ENCODE measurements at places on chromosomes 7 and 10. TPM values are rescaled to one million over a fixed set of nuclear protein-coding genes. Genes with fewer than 3 reads are reported as not detected.

Gene IDI2
- total RNA-seq: not detected

DNA sequence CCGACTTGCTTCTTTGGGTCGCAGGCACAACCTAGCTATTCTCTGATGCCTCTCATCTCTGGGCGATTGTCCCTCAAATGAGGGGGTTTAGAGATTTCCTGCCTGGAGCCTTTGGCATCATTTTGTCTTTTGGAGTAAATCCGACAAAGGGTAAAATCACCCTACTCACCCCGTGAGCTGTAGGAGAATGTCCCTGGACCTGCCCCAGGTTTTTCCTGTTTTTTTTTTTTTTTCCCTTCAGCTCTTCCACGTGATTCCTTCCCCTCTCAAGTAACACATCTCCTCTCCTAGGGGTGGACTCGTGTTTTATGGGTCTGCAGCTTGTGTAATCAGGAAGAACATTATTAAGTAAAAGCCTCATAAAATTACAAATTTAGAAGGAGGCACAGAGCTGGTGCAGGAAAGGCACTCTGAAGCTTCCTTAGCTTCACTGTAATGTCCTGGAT, 128.4 kb upstream of the ZNF746 start:
- no peak for DNase-seq

Gene AMPH
- total RNA-seq: 1.3 TPM

Gene SEMA3A
- total RNA-seq: 7.9 TPM

GRCh38 chr7:93211228-93211818, 14.9 kb downstream of the HEPACAM2 start:
- DNase-seq: no peak

GRCh38 chr10:66045859-66046258, 880.0 kb upstream of the LRRTM3 start:
- peak; percentile 59 for DNase-seq

DNA sequence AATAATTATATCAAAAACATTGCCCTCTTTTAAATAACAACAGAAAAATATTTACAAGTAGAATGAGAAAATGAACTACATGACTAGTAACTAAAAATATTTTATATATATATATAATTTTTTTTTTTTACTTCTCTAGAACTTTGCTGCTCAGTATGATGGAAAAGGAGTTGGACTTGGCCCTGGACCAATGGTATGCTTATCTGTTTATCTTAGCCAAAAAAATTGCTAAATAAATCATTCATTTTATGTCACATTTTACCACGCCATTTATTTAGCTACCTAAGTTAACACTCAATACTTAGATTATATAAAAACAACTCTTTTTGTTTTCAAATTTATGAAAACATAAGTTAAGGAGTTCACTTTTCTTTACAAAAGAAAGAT, 6.7 kb downstream of the COL1A2 start:
- DNase-seq: no peak

DNA sequence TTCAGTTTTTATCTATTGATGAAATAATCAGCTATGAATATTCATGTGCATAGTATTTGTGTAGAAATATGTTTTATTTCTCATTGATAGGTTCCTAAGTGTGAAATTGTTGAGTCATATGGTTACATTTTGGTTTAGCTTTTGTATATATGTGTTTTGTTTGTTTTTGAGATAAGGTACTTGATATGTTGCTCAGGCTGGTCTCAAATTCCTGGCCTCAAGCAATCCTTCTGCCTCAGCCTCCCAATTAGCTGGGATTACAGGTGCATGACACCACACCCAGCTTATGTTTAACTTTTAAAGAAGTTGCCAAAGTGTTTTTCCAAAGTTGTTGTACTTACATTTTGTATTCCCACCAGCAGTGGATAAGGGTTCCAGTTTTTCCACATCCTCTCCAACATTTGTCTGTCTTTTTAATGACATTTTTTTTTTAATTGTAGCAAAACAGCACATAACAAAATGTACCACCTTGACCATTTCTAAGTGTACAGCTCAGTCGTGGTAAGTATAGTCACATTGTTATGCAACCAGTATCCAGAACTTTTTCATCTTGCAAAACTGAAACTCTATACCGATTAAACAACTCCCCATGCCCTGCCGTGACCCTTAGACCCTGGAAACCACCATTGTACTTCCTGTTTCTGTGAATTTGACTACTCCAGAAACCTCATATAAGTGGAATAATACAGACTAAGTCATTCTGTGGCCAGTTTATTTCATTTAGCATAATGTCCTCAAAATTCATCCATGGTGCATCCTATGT, 12.6 kb upstream of the UBE2D1 start:
- DNase-seq: peak; percentile 76

- DNase-seq: no peak
Measured at GRCh38 chr10:116158036-116158435, 115.0 kb downstream of the GFRA1 start.

GRCh38 chr7:46133072-46133471, 212.0 kb upstream of the IGFBP3 start:
- DNase-seq: no peak

Gene C10orf95
- total RNA-seq: 0.37 TPM

Gene STEAP2
- total RNA-seq: 8.6 TPM

DNA sequence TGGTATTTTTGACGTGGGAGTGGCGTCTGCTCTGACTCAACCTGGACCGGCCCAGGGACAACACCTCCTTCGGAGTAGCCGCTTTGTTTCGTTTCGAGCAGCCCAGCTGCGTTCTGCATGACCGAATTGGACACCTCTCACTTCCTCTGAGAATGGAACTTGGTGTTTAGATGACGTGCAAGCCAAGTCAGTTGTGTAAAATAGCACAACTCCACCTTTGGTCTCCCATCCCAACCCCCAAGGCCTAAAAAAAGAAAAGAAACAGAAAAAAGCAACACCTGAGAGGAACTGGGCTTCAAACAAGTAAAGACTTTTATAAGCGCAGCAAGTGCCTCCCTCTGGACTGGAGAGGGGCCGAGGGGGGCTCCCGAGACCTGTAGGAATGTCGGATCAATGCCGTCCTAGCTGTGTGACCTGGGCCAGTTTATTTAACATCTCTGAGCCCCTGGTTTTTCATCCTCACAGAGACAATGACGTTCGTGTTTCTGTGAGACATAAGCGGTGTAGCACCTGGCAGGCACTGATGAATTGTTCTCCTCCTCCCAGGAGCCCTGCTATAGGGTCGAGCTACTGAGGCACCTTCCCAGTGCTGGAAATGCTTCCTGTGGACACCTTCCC, 52.0 kb upstream of the SMNDC1 start:
- peak; percentile 90 for DNase-seq

- no peak for DNase-seq
Measured at GRCh38 chr10:113689057-113689456, 9.3 kb downstream of the CASP7 start.

DNA sequence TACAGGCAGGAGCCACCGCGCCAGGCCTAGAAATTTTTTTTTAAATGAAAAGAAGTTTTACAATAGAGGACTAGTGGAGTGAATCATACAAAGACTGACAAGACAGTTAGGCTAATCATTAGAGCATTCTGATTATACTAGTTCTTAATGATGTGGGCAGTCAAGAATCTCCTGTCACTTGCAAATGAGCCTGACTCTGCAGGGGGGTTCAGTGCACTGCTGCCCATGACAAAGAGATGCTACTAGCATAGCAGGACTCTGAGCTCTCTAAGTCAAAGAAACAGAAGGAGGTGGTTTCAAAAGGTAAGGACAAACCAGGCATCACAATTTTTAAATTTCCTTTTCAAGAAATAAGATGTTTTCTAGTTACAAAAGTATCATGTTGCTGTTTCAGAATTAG, 59.0 kb downstream of the CCDC6 start:
- DNase-seq: no peak

Gene CACNA2D1
- 9.0 TPM for total RNA-seq

Gene SPOCK2
- total RNA-seq: not detected

DNA sequence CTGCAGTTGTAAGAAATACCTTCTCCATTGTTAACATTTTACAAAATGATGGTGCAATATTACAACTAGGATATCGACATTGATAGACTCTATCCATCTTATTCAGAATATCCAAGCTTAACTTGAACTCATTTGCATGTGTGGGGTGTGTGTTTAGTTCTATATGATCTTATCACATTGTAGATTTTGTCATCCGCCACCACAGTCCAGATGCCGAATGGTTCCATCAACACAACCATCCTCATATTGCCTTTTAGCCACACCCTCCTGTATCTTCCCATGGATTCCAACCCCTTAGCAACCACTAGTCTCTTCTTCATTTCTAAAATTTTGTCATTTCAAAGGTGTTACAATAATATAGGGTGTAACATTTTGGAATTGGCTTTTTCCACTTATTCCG, 452.9 kb upstream of the AKR1E2 start:
- no peak for DNase-seq

Gene UBTD1
- total RNA-seq: 53.0 TPM

- DNase-seq: no peak
Measured at GRCh38 chr10:5532618-5533097, 7.9 kb downstream of the CALML3 start.

Gene AGAP6
- 5.9 TPM for total RNA-seq

- DNase-seq: peak; percentile 52
Measured at GRCh38 chr7:4753598-4754432, 21.6 kb upstream of the AP5Z1 start.

DNA sequence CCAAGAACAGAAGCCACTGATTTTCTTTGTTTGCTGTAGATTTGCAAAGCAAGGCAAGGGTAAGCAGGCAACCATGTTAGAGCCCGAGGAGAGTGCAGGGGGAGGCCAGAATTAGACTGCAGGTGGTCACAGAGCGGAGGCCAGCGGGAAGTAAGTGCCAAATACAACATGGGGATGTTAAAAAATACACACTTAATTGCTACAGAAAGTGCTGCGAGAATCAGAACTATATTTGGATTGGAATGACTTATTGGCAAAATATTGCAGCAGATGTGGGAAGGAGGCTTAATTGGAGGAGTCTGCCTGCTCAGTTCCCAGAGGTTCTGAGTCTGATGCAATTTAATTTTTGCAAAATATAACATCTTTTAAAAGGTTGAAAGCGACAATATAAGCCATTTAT, 49.7 kb upstream of the ADCY1 start:
- no peak for DNase-seq

Gene ANK3
- total RNA-seq: 0.58 TPM

- no peak for DNase-seq
Measured at GRCh38 chr10:74968667-74969061, 142.3 kb downstream of the KAT6B start.

Gene PNPLA8
- 21.2 TPM for total RNA-seq

GRCh38 chr10:35262436-35262835, 73.9 kb upstream of the CCNY start:
- DNase-seq: no peak

GRCh38 chr7:105876964-105877601, 684 bp upstream of the ATXN7L1 start:
- DNase-seq: peak; percentile 10

DNA sequence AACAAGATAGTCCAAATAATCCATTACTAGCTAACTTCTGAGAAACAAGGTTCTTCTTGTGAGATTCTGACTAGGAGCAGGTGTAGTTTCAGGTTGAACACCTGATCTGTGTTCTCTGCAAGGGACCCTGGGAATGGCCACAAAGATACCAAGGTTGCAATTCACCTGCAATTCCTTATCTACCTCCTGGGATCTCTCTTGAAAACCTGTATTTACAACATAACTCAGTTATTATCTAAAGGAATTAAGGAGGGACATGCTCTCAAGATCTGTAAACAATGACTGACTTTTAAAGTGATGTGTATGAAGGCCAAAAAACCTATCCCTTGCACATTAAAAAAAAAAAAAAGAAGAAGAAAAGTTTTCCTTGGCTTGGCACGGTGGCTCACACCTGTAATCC, 54.8 kb downstream of the ABLIM1 start:
- no peak for DNase-seq

DNA sequence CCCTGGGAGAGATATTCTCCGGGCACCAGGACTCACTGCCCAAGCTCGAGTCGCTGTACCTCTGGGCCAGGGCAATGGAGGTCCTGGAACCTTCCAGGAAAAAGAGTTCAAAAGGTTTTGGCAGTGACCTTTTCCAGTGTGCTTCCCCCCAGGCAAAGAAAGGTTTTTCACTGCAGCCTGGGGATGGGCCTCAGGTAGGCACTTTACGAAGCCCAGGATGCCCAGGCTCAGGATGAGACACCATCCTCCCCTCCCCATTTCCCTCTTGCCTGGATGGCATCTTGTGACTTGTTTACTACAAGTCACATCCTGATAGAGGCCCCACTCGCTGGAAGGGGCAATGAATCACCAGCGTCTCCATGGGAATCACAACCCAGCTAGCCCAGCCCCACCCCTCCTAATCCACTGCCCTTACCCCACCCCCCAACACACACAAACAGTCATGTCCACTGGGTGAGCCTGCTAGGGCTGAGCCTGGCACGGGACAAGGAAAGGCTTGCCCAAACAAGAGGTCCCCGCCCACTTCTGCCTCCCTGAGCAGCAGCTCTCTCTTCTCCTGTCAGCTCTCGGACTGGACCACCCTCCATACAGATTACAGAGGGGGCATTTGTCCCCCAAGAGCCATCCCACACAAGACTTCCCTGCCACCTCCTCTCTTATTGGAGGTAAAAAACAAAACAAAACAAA, 93.8 kb upstream of the SMNDC1 start:
- peak; percentile 98 for DNase-seq

Gene NEBL
- 0.42 TPM for total RNA-seq

Gene TFEC
- 0.16 TPM for total RNA-seq

- no peak for DNase-seq
Measured at GRCh38 chr7:50331564-50332208, 27.2 kb downstream of the IKZF1 start.

DNA sequence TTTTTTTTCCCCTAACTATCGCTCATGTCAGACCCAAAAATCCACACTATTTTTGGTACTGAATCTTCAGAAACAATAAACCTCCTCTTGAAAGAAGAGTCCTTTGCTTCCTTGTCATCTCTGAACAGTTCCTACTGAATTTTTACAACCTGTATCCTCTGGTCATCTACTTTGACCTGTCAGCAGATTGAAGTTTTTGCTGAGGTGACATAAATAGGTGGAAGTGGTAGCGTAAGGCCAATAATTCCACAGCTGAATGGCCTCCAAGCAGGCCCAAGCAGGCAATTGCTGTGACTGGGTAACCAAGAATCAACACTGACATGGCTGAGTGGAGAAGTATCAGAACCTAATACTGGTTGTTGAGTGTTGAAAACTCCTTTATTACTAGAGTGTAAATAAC, 117.4 kb upstream of the MAGI2 start:
- no peak for DNase-seq

DNA sequence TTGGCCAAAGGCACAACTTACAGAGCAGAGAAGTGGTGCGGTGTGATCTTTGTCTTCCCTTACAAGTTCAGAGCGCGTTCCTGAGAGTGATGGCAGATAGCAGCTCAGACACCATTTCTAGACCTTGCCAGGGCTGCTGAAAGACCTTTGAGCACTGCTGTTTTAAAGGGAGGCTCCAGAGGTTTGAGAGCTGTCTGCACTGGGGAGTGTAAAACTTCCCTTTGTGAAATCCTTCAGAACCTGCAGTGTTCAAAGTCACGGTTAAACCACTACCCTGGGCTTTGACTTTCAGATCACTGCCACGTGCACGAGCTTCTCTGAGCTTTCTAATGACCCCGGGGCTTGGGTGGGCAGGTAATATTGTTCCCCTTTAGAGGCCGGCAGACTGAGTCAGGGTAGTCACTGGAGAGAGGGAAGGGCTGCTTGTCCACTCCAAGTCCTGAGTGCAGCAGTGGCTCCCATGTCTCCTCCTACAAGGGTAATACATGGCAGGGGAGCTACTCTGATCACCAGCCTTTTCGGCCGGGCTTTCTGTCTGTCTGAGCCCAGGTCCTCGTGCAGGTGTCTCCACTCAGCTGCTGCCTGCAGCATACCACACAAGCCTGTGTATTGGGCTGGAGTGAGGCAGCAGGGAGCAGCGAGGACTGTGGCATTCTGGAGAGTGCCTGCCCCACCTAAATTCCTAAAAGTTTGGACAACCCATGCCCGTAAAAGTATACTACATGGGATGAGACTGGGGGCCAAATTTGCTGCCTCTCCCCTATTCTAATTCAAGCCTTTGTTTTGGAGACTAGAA, 63.3 kb downstream of the ZMIZ1 start:
- no peak for DNase-seq

Gene THSD7A
- not detected for total RNA-seq
